ENCODE measurements at places on chromosomes 3 and 15.

- H3K4me1 ChIP-seq, result peaks cover 25% of the 10 kb centered on the region
- no peak for DNase-seq
- H3K27ac ChIP-seq, result no peak overlapping the region
- no peaks in the 10 kb centered on the region for H3K27me3 ChIP-seq
These were observed 2.3 kb upstream of the EIF1B start for GRCh38 chr3:40307176-40307575.

- H3K27me3 ChIP-seq, result no peaks in the 10 kb centered on the region
- peaks cover 19% of the 10 kb centered on the region for H3K4me1 ChIP-seq
- H3K36me3 ChIP-seq, result no peaks in the 10 kb centered on the region
- no peak overlapping the region for H3K27ac ChIP-seq
- no peak overlapping the region for H3K4me3 ChIP-seq
These were observed 168.0 kb upstream of the STT3B start for GRCh38 chr3:31364711-31365110.

GRCh38 chr3:182023843-182024242, 312.1 kb downstream of the SOX2 start:
- no peak overlapping the region for H3K27ac ChIP-seq
- no peak for DNase-seq
- H3K4me1 ChIP-seq, result no peaks in the 10 kb centered on the region
- no peaks in the 10 kb centered on the region for H3K27me3 ChIP-seq
- no peaks in the 10 kb centered on the region for H3K36me3 ChIP-seq
- no peak overlapping the region for H3K4me3 ChIP-seq

GRCh38 chr15:30991255-30992235, at the start of gene MTMR10:
Gene MTMR10, minus strand, starts transcription at chr15:30991628. Its CDS starts 122 bp downstream, at chr15:30991506.
- no peaks in the 10 kb centered on the region for H3K27me3 ChIP-seq

- H3K4me1 ChIP-seq, result no peaks in the 10 kb centered on the region
- H3K27me3 ChIP-seq, result no peaks in the 10 kb centered on the region
- H3K4me3 ChIP-seq, result no peak overlapping the region
- no peak overlapping the region for H3K27ac ChIP-seq
- DNase-seq, result no peak
These were observed 18.6 kb downstream of the LRRN1 start for GRCh38 chr3:3817865-3818264.

DNA sequence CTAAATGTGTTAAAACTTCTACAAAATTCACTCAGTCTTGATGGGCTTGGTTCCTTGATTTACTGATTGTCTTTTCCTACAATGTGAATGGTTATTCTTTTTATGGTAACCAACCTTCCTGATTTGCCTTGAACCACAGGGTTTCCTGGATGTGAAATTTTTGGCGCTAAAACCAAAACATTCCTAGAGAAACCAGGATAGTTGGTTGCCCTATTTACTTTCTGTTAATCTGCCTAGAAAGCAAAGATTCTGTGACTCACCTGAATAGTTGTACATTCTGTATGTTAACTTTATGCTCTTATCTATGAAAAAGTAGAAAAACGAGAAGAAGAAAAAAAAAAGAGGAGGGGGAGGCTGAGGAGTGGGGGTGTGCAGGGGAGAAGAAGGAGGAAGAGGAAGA, 23.2 kb upstream of the RBP2 start:
- H3K27ac ChIP-seq, result no peak overlapping the region
- H3K36me3 ChIP-seq, result peaks cover 14% of the 10 kb centered on the region
- H3K27me3 ChIP-seq, result no peaks in the 10 kb centered on the region
- no peak overlapping the region for H3K4me3 ChIP-seq
